Stimulated activated CD4-positive, alpha-beta T cell treated with anti-CD3 and anti-CD28 coated beads, Interleukin-1b, Interleukin-23, amount 100 ng/mL, for 48 hours (primary cell): ENCODE measurements at places on chromosomes 1 and 21.

GRCh38 chr1:242828828-242829227, 304.3 kb upstream of the PLD5 start:
- no peak for DNase-seq

DNA sequence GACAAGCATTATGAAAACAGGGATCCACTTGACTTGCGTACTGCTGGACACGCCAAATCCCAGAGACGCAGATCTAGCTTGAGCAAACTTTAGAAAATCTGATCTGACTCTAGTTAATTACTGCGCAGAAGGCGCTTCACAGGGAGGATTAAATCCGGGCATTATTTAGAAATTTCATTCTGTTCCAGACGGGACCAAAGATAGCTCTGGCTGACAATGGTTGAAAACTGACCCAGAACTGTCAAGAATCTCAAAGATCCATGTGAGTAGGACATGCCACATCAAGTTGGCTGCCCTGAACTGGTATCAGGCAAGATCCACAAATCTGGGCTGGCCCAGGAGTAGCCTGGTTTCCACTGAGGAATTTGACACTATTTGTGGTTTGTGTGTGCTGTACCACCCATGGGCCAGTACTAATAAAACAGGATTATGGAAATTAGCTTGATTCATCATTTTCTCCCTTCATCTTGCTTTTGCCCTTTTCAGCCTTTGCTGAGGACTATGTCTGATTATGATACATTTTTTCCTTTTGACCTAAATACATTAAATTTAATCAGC, 171.0 kb downstream of the VAV3 start:
- DNase-seq: no peak

DNA sequence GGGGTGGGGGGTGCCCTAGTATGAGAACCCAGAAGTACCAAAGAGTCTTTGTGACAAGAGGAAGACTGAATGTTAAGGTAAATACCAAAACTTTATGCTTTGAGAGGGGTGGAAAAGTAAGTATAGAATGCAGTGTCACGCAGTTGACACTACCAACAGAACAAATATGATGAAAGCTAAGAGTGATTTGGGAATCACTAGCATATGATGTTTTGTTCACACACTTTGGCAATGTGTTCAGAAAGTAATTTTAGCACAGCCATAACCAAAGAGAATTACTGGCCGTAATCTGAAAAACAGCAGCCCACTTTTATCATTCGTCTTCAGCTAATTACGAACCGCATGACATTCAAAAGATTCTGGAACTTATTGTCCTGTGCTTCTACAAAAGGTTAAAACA, 59.5 kb downstream of the ENAH start:
- no peak for DNase-seq

DNA sequence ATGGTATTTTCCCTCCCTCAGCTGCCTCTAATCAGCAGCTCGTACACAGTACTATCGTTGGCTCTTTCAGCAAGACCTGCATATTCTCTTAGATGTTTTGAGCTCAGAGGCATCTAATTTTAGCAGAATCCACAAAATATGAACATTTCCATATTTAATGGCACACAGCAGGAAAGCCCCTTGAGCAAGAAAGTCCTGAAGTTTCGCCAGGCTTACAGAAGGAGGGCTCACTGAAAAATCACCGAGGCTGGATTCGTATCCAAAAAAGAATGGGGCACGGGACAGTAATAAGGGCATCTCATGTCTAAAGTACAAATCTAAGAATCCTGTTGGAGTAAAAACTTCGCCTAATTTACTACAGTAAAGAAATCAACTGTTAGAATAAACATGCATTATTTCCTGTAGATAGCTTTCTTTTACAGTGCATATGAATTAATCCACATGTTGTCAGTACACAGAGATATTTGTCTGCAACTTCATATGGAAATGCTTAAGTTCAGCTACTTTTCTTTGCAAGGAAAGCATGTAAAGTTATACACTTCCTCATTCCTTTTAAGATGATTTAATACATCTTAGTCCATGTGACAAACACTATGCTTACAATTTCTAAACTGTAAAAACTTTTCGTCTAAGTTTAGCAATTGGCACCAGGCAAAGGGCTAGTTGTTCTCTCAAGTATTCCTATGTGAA, 1205.3 kb upstream of the ADGRL4 start:
- no peak for DNase-seq

GRCh38 chr1:67767103-67767782, 66.0 kb downstream of the GNG12 start:
- no peak for DNase-seq

GRCh38 chr1:199834711-199835110, 192.8 kb upstream of the NR5A2 start:
- DNase-seq: no peak

- DNase-seq: no peak
Observed at GRCh38 chr1:85358702-85359438, 82.4 kb upstream of the BCL10 start.

- DNase-seq: no peak
Observed at GRCh38 chr1:196873385-196873784, 14.5 kb upstream of the CFHR4 start.

GRCh38 chr1:21820597-21821232, 8.7 kb downstream of the LDLRAD2 start:
- DNase-seq: no peak

- no peak for DNase-seq
Observed at GRCh38 chr1:87410776-87411480, 82.2 kb downstream of the LMO4 start.

DNA sequence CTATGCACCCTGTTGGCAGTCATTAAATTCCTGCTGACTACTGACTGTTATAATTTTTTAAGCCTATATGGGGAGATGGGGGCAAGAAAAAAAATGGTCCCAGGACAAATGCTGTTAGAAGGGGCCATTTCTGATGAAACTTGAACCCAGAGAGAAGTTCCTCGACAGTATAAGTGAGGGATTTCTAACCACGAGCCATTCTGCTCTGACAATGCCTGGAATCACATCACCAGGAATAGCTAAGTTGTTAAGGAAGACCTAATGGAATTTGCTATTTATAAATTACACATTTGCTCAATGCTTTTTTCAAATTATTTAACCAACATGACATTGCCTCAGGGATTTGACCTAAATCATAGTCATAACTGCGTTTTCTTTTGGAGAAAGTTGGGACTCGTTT, 55.2 kb downstream of the LHX9 start:
- no peak for DNase-seq

- DNase-seq: no peak
Observed at GRCh38 chr1:4637616-4638344, 16.6 kb upstream of the AJAP1 start.

GRCh38 chr1:21657456-21658190, 11.5 kb downstream of the RAP1GAP start:
- no peak for DNase-seq

- DNase-seq: no peak
Observed at GRCh38 chr1:218524526-218524925, 179.4 kb downstream of the TGFB2 start.

DNA sequence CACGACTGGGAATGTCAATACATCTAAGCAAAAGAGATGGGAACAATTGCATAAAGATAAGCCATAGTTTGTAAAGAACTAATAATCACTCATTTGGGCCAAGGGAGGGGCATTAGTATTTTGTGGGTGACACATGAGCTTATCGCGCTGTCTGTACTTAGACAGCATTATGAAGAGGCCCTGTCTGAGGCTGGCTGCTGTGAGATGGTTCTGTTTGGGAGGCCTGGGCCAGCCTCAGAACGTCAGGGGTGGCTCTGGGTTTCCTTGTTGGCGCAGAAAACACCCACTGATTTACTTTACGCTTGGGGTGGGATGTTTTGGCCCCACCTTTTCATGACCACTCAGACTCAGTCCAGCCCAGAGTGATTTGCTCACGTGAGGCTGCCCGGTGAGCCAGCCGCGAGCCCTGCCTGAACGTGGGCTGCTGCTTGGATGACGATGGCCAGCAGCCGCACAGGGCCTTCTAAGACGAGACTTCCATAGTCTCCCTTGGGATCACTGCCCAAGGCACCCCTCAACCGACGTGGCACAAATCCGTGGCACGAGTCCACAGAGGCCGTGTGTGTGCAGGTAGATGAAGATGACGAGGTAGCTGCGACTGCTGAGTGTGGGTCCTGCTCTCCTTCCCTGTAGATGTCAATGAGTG, 18.7 kb downstream of the UMODL1 start:
- DNase-seq: no peak

DNA sequence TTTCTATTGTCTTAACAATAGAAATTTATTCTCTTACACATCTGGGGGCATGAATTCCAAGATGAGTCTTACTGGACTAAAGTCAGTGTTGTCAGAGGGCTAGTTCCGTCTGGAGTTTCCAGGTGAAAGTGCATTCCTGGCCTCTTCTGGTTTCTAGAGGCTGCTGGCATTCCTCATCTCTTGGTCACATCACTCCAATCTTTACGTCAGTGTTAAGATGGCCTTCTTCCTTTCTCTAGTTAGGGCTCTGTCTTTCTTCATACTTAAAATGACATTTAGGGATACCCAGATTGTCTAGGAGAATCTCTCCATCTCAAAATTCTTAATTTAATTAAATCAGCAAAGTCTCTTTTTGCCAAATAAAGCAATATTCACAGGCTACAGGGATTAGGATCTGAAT, 13.3 kb upstream of the PDC start:
- no peak for DNase-seq

DNA sequence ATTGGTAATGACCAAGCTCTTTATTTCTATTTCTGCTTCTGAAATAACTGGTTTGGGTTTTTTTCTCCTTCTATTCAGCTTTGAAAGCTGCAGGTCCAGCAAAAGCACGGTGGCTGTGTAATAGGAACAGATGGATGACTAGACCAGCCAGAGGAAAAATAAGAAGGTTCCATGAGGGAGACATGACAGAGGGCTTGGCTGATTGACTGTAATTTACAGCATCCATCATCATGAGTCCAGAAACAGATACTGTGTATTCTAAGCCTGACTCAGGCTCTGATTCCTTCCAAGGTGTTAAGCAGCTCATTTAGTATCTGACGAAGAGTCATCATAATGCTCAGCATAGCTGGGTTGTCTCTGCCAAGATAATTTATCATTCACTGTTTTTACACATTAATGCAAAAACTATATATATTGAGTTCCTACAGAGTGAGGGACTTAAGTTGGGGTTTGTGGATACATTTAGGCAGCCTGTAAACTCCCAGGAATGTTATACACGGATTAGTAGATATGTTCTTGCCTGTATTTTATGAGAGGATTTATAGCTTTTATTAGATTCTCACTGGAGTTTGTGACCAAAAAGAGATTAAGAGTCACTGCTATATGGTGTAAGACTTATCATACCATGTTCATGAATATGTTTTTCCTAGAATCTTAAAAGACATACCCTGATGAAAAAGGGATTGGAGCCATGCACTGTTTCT, 72.6 kb downstream of the SGIP1 start:
- no peak for DNase-seq

GRCh38 chr1:55555956-55556725, 341.0 kb upstream of the USP24 start:
- no peak for DNase-seq

- DNase-seq: no peak
Observed at GRCh38 chr1:180343921-180344769, 114.1 kb downstream of the LHX4 start.

DNA sequence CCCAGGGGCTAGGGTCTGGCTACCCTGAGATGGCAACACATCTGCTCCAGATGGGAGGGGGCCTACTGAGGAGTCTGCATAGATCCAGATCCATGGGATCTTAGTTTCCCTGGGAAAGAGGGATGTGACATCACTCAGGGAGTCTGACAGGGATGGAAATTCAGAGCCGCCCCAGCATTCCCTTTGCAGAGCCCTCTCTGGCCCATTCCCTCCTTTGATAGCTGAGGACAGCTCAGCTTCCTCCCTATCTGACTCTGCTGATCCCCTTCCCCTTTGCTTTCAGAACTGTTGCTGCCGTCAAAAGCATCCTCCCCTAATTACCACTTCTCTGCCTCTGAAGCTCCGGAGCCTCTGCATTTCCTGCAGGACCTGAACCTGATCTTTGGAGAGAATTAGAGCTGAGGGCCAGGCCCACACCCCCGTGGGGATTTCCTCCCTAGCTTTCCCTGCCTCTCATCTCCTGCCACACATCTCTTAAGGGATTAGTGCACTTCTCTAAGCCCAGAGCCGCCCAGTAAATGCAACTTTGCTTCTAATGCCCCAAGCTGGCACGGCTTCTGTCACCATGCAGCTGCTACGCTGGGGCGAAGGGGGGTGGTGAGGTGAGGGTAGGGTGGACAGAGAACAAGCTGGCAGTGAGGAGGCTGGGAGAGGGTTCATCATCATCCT, 9.5 kb upstream of the ASCL5 start:
- no peak for DNase-seq

DNA sequence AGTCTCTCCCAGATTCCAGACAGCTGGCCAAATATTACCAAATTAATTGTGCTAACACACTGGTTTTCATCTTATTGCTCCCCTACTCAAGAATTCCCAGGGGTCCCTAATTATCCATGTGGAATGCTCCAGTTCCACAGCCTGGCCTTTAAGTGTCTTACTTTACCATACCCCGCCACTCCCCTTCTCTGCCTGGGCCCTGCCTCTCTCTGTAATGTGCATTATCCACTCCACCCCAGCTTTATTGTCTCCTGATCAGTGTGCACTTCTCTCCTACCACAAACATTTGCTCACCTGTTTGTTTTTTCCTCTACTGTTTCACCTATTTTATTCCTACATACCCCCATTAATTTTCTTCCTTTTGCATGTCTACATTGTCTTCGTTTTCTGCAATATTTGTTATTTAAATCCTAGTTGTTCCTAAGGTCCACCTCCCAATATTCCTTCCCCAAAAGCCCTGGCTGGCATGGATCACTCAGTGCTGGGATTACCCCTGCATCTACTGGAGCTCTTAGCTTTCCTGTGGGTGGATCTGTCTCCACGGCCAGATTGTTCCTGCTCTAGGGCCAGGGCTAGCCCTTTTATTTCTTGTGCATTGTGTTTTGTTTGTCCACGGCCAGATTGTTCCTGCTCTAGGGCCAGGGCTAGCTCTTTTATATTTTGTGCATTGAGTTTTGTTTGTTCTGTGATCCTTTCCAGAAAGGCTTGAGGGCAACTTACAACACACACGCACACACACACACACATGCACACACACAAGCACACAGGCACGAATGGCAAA, 33.4 kb upstream of the ATP1B1 start:
- no peak for DNase-seq
